ENCODE measurements at places on chromosomes 4 and X.
A peak's percentile ranks its signal among the peaks of the same experiment; 100 is the strongest.

- DNase-seq: peak; percentile 74
These were observed 15.0 kb upstream of the STS start for GRCh38 chrX:7132335-7133049.

GRCh38 chrX:68261060-68261672 lies 172.1 kb downstream of the OPHN1 start:
- DNase-seq: peak; percentile 30

DNA sequence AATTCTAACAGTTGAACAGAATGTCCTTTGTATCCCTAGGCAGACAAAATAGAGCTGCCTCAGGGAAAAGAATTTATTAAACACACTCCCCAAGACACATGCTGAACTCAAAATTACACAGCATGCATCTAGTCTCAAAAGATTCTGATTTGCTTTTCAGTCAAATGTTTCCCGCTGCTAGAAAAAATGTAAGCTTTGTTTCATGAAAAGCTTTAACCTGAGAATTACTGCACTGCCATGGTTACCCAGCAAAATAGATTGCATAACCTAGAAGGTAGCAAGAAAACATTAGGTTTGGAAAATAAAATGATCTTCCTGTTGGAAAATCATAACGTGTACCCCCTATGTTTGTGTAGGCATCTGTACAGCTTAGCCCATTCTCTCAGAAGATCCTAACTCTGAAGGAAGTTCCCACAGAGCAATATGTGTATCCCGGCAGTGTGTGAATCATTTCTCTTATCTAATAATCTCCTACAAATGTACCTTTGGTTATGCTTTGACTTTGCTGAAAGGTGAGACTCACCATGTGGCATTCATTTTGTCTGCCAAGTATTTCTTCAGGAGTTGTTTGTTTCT lies 646.9 kb downstream of the STPG2 start:
- DNase-seq: no peak

GRCh38 chrX:11465648-11466411 lies 172.6 kb downstream of the AMELX start:
- no peak for DNase-seq

All from fibroblast of skin of right biceps (primary cell).